ENCODE measurements at places on chromosomes 5 and 9.
A peak's percentile ranks its signal among the peaks of the same experiment; 100 is the strongest.

GRCh38 chr9:132456241-132456640, 46.2 kb downstream of the CFAP77 start:
- no peak for DNase-seq

- DNase-seq: no peak
Observed at GRCh38 chr5:160197341-160198144, 31.8 kb upstream of the FABP6 start.

DNA sequence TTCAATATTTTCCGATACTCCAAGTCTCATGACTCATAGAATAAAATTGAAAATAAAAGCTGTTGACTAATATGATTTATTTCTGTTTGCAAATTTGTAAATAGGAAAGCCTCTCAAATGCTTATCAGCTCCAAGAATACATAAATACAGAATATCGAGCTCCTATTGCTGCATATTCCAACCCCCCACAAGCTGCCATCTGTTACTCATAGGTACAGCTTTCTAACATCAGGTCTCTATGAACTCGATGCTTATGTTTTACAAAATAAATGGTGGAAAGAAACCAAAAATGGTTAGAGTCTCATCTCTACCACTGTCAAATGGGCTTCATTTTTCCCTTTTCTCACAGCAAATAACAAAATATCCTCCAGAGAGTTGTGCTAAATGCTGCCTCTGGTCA, 631.6 kb upstream of the CDH18 start:
- no peak for DNase-seq

DNA sequence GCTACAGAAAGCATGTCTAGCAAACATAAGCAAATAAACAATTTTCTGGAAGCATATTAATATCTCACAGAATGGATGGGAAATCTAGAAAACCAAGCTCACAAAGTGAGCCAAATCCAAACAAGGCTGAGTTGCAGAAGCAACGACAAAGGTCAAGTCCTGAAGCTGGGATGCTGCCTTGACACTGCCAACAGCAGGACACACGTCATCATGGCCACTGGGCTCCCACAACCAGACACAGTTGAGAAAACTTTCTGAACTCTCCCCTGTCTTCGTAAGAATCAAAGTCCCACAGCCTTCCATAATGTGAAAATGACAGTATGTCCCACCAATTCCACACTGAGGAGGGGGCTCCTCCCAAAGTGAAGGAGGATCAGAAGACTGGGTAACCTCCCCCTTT, 37.6 kb downstream of the EPB41L4A start:
- no peak for DNase-seq

- DNase-seq: no peak
Observed at GRCh38 chr9:117355542-117355941, 59.3 kb downstream of the ASTN2 start.

DNA sequence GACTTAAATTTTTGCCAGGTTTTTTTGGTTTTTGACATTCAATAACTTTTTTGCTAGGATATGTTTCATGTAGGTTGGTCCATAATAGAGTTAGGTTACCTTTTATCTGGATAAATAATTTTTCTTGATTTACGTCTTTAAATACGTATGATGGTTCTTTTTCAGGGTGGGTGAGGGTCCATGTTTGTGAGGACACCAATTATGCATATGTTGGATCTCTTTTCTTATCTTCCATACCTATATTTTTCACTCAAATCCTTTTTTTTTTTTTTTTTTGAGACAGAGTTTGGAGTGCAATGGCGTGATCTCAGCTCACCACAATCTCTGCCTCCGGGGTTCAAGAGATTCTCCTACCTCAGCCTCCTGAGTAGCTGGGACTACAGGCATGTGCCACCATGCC, 17.3 kb upstream of the CDC42SE2 start:
- no peak for DNase-seq

DNA sequence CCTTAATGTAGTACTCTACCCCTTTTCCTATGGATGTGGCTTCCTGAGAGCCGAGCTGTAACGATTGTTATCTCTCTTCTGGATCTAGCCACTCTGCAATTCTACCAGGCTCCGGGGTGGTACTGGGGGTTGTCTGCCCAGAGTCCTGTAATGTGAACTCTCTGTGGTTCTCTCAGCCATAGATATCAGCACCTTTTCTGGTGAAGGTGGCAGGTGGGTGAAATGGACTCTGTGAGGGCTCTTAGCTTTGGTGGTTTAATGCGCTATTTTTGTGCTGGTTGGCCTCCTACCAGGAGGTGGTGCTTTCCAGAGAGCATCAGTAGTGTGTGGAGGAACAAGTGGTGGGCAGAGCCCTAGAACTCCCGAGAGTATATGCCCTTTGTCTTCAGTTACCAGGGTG, 122.1 kb downstream of the GABRG2 start:
- no peak for DNase-seq

DNA sequence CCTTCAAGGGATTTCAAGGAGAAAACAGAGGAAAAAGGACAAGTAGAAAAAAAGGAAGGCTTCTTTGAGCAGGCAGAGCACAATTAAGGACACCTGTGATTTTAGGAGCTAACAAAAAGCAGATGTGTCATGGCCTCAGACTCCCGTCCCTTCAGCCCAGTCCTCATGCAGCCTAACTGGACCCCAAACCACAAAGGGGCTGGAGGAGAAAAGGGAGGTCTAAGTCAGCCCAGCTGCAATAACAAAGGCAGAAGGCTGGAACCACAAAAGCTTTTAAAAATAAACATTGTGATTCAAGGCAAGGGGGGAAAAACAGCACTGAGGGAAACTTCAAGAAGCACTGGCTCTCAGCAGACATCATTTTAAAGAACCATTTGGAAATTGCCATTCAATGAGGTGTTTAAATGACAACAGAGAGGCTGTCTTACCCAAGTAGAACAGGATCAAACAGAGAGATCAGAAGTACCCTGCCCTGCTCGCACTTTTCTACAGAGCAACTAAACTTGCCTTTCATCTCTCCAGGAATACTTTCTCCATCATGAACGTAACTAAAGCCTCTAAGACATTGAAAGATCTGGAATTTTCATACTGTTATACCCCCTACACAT, 89.3 kb downstream of the SEMA5A start:
- no peak for DNase-seq

GRCh38 chr5:69271376-69271775, 36.7 kb downstream of the CDK7 start:
- DNase-seq: no peak

GRCh38 chr5:134784241-134784920, 25.8 kb downstream of the DDX46 start:
- no peak for DNase-seq

DNA sequence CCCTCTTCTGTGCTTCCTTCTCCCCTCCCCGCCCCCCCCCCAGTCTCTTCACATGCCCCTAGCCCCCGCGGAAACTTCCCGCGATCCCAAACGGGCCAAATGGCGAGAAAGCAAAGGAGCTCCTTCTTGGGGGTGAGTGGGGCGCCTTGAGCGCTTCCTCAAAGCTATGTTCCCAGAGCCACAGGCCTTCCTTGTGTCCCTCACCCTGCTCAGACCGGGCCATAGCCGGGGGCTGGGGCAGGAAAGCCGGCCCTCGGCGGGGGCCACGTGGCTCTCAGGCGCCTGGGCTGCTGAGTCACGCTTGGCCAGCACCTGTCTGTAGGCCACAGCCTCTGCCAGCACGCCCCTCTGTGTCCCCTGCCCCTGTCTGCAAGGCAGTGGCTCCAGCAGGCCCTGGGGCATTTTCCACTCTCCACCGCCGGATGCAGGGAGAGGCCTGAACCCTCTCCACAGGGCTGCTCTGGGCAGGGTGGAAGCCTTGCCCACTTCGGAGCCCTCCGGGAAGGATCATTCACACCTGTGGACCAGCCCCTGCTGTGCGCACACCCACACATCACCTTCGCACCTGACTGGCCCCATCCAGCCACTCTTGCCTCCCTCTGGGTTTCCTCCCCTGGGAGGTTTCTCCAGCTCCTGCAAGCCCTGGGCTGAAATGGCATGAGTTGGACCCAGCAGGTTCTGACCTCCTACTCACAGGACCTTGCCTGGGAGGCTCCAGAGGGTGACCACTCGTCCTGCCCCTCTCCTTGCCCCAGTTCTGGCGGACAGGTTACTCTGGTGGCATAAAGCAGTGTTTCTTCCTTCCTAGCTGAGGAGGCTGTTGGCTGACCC, 1.2 kb upstream of the SQSTM1 start:
- peak; percentile 40 for DNase-seq

GRCh38 chr5:126189862-126190261, 233.3 kb upstream of the GRAMD2B start:
- no peak for DNase-seq

DNA sequence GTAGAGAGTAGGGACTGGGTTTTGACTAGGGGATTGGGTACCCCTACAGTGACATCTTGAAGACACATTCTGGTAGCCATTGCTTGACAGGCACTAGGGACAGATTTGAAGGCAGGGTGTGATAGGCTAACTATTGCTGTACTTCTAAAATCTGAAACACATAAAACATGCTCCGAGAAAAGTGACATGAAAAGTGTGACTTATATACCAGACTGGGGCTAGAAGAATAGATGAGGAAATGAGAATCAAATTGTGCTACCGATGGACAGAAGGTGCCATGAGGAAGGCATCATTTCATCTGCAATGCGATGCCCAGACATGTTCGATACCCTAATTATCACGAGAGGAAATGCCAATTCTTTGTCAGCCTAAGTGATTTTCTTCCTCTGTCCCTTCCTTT, 475.8 kb downstream of the SPOCK1 start:
- no peak for DNase-seq

- no peak for DNase-seq
Observed at GRCh38 chr9:86979657-86980056, 32.4 kb upstream of the GAS1 start.

GRCh38 chr9:134916161-134916665, 1.5 kb downstream of the FCN1 start:
- no peak for DNase-seq

DNA sequence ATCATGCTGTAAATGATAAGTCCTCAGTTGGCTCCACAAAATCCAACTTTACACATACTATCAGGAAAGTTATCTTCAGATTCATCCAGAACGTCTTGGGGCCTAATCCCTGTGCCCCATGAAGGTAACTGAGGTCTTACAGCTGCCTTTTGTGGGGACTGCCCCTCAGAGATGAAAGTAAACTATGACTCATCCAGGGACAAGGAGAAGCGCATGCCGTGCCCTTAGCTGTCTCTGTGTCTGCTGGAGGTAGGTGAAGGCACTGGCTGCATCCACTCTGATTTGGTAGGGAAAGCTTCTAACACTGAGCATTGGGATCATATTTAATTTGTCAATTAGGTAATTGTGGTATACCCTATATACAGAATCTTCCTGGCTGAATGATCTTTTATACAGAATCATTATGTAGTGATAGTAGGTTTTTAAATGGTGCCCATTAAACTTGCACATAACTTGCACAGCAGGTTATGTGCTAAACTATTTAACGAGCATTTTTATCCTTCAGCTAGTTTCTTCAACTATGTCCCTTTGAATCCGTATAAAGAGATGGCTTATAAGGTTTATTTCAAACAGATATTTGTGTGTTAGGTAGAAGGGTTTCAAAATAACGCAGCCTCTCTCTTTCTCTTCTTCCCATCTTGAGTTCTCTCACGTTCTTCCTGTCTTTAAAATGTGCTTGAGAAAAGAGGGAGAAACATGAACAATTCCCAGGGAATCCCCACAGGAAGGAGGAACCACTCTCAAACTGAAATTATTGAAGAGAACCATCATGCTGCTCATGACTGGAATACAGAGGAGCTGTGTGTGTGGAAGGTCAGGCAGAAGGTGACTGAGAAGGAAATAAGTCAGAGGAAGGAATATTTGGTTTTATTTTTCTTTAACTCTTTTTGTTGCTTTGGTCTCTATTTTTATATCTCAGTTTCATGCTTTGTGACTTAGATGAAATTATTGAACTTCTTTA, 250.9 kb downstream of the CD180 start:
- no peak for DNase-seq

- no peak for DNase-seq
Observed at GRCh38 chr9:136577941-136578625, 32.2 kb upstream of the NOTCH1 start.

DNA sequence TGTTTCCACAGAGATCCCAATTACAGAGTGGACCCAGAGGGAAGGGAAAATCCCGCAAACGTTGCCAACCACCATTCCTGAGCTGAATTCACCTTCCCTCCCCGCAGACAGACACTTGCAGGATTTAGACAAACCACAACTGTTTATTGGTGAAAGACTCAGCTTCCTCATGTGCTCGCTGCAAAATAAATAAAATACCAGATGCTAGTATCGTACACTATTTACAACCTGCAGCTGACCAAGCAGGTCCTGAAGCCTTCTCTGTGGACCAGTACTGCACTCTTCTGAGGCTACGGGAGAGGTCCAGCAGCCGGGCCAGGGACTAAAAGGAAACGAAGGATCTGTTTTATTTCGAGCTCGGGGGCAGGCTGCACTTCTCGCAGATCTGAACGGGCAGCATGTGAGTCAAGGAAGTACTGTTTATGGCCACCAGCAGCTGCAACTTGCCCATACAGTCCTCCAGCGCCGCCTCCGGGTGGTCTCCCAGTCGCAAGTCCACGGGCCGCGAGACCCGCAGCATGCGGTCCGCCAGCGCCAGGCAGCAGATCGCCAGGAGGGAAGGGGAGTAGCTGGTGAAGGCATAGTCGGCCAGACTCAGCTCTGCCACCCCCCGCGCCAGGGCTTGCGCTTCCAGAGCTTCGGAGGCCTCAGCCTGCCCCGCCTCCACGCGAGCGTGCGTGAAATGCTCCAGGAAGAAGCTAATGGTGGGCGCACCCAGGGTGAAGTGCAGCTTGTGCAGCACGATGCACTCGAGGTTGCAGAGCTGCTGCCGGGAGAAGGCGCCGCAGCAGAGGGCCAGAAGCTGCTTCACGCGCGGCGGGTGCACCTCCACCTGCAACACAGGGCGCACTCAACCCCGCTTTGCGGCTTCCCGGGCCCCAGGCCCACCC, 2.1 kb downstream of the CCNO start:
- DNase-seq: no peak

GRCh38 chr9:120934281-120934680, 7.7 kb upstream of the TRAF1 start:
- no peak for DNase-seq

DNA sequence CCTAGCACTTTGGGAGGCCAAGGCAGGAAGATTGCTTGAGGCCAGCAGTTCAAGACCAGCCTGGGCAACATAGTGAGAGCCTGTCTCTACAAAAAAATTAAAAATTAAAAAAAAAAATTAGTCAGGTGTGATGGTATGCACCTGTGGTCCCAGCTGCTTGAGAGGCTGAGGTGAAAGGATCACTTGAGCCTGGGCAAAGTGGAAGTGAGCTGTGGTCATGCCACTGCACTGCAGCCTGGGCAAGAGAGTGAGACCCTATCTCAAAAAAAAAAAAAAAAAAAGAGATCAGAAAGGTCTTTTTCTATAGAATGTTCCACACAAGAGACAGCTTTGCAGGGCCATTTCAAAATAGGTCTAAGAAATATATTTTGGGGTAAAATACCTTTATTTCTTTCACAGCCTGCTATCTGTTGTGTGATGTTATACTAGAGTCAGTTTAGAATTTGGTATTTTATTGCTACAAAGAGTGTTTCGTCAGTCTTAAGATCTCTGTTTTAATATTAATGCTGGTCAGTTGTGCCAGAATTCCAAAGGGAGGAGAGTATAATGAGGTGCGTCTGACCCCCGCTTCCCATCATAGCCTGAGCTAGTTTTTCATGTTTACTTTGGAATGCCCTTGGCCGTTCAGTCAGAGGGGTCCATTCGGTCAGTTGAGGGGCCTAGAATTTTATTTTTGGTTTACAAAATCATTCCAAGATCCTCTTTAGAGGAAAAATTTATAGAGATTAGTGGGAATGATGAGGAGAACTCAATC, 9.4 kb downstream of the LNPEP start:
- no peak for DNase-seq

All from activated CD4-positive, CD25-positive, alpha-beta regulatory T cell (primary cell).